Omental fat pad (tissue), 4 donors: ENCODE measurements at places on chromosomes 13 and 19. TPM values are rescaled to one million over a fixed set of nuclear protein-coding genes. Genes with fewer than 3 reads are reported as not detected.

DNA sequence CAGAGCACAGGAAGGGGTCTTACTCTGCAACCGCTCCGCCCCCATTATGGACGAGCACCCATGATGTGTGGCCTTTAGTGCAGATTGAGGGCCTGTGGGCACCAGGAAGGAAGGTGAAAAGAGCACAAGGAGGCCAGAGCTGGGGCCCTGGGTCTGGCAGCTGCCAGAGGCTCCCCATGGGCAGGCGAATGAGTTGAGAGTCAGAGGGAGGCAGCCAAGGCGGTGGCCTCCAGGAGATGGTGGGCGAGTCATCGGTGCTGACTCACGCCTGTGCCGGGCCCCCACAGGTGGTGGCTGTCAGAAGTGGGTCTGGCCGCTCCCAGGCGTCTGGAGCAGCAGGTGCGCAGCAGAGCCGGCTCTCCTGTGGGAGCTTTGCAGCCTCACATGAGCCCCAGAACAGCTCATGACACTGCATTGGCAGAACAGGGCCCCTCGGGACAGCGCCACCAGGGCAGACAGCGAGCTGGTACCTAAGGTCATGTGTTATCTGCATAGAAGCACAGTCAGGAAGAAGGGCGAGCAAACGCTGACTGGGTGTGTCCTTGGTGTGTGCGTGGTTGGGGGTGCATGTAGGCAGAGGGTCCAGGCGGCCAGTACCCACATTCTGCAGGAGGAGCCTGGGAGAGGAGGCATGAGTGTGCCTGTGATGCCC is 68.8 kb downstream of the CHST8 start:
- no peak for DNase-seq

Gene ZNF813
- 3.2 TPM for total RNA-seq

GRCh38 chr19:5485286-5485636 is 30.0 kb downstream of the ZNRF4 start:
- no peak for DNase-seq

DNA sequence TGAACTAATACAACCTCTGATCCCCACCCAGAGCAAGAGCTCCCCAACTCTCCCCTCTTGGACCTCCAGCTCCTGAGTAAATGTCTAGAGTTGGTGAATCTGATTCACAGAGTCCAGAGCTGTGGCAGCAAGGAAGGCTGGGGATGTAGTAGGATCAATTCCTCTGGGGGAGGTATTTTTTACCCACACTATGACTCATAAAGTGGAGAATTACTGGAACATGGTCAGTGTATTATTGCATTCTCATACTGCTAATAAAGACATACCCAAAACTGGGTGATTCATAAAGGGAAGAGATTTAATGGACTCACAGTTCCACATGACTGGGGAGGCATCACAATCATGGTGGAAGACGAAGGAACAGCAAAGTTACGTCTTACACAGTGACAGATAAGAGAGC is 496.7 kb downstream of the EFNB2 start:
- no peak for DNase-seq

Gene LATS2
- 42.8 TPM for total RNA-seq

Gene RPS19
- total RNA-seq = 559 TPM

DNA sequence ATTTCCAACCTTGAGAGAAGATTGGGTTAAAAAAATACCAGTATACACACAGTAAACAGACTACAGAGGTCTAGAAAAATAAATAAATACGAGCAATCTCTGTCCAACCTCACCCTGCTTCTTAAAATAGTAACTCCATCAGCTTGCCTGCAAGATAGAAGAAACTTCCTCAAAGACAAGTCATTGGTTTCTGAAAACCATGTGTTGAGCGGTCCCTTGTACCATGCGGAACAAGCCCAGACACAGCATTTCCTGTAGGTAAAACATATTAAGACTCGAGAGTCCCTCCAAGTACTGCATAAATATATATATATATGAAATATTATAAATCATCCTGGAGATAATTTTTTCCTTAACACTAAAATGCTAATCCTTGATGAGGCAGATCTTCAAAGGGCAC is 157.4 kb downstream of the MZT1 start:
- DNase-seq = no peak

GRCh38 chr19:35587321-35587720 is 1.3 kb downstream of the PMIS2 start:
- DNase-seq = no peak

- DNase-seq = no peak
Observed at GRCh38 chr19:11540645-11541044, 2.0 kb downstream of the CNN1 start.

DNA sequence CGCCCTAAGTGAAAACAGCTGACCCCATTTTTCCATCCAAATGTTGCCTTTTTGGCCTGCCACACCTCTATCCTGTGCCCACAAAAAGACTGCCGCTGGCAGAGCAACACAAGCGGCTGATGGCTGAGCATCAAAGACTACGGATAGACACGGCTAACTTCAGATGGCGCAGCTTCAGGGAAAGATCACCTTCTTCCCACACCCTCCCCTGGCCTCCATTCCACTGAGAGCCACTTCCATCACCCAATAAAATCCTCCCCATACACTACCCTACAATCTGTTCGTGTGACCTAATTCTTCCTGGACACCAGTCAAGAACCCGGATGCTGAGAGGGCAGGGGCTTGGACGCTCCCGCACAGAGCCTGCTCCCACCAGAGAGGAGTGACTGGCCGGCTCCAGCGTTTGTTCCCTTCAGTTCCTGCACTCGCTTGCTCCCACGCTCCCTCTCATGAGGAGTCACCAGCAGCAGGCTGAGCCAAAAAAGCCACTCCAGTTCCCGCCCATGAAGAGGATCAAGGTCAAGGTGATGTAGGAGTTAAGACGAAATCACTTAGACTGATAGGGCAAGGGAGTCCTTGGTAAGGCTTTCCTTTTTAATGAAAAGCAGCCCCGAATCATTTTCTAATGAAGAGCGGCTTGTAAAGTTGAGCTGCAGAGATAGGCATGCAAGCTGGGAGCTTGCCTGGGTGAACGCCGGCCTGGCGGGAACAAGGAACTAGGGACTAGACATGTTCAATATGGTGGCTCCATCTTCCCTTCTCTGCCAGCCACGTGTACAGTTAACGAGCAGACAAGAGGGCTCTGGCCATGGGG is 35.7 kb downstream of the TSKS start:
- no peak for DNase-seq

GRCh38 chr13:30529085-30529834 is 63.5 kb upstream of the HMGB1 start:
- no peak for DNase-seq

Gene METTL21C
- not detected for total RNA-seq
